ENCODE measurements at places on chromosomes 16 and 17. TPM values are rescaled to one million over a fixed set of nuclear protein-coding genes. Genes with fewer than 3 reads are reported as not detected.

The TP53TG3B gene
- not detected for total RNA-seq

GRCh38 chr16:11150190-11150589 lies 105.8 kb downstream of the SOCS1 start:
- DNase-seq, result no peak

- DNase-seq, result no peak
Measured at GRCh38 chr16:67104061-67104460, 5.7 kb upstream of the PHAF1 start.

- no peak for DNase-seq
Measured at GRCh38 chr17:50279639-50280038, 5.4 kb downstream of the TMEM92 start.

DNA sequence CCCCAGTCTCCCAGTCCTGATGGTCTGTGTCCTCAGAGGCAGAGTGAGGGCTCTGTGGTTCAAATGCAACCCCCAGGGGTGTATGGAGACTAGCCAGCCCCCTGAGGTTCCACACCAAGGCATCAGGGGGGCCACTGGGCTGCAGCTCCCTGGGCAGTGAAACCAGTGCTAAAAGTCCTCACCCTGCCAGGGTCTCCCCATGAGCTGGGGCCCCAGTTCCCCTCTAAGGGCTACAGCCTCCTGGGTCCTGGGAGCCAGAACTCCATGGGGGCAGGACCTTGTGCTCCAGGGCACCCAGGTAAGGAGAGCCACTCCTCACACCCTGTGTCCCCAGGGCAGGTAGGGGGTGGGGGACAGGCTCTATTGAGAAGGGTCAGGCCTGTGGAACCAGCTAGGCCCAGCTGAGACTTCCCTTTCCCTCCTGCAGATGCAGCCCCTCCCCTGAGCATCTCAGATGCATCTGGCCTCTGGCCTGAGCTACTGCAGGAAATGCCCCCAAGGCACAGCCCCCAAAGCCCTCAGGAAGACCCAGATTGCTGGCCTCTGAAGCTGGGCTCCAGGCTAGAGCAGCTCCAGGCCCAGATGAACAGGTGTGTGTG lies 6.4 kb upstream of the DCAF7 start:
- no peak for DNase-seq

- DNase-seq, result no peak
Measured at GRCh38 chr17:67632141-67632540, 85.6 kb upstream of the NOL11 start.

- DNase-seq, result peak; percentile 72
Measured at GRCh38 chr16:14003074-14003570, 68.0 kb upstream of the MRTFB start.

DNA sequence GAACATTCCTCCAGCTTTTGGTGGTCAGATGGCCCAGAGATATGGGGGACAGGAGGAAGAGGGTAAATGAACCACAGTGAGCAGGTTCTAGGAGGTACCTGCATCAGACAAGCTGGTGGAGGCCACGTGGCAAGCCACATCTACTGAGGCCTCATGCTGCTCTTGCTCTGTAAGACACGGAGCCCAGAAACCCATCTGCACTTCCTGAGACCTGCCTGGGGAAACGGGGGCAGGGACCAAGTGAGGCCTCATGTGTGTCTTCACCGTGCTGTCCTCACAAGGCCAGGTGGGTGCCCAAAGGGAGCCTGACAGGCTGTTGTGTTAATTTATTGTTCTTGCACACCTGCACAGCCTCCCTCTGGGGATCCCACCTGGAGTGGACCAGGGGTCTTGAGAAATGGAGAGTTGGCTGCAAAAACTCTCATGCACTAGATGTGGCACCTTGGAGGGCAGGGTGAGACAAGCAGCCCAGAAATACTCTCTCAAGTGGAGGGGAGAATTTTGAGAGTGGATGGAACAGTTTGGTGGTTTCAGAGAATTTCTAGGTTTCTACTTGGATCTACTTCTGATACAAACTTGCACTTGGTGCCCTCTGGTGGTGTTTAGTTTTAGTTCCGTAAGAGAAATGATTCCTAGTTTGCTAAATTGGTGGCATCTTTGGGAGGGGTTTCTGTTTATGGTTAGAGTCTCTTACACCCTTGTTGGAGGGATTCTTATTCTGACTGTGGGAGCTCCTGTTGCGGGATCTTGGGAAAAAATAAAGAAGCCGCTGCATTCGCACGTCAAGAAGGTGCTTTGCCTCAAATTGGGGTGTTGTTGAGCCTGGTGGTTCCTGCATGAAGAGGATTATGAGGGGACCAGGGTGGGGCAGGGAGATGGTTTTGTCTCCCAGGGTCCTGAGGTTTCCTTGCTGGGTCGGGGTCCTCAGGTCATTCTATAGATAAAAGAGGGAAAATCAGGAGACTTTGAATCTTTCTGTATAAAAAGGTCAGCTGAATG lies 47.5 kb downstream of the SLC6A2 start:
- peak; percentile 50 for DNase-seq

The KRT16 gene
- not detected for total RNA-seq

DNA sequence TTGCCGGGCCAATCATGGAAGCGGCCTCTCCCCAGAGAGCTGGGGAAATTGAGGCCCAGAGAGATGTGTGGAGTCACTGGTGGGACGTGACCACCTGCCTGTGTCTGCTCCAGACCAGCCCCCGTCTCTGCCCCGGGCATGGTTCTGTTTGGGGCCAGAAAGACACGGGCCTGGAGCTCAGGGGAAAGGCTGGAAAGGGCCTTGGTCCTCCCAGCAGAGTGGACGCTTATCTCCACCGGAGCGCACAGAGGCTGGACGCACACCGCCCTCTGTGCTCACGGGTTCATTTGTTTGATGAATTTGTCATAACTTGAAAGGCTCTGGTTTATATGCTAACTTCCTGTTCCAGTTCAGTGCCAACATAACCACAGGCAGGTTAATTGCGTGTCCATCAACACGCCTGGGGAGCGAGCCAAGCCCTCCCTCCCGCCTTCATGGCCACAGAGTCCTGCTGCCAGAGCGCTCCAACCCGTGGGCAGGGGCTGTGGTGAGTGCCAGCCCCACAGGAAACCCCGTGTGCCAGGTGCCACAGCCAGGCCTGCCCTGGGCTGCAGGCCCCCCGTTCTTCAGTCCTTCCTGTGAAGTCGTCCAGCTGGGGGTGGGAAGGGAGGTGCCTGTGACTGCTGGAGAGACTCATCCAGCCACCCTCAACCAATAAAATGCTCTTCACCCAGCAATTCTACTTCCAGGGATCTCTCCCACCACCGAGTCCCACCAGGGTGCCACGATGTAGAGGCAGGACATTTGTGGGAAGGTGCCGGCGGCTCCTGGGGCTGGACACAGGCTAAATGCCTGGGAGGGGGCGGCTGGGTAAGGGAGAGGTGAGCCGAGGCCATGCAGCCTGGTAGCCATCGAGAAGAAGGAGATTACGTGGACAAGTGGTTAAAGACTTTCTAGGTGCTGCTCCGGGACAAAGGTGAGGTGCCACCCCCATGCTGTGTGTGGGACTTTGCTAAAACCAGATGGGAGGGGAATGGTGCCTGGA lies 29.4 kb upstream of the BAHCC1 start:
- DNase-seq, result no peak

The PYY gene
- total RNA-seq, result not detected

GRCh38 chr17:12900474-12900873 lies 111.2 kb downstream of the ARHGAP44 start:
- DNase-seq, result no peak

- no peak for DNase-seq
Measured at GRCh38 chr17:62017496-62017895, 47.6 kb downstream of the MED13 start.

DNA sequence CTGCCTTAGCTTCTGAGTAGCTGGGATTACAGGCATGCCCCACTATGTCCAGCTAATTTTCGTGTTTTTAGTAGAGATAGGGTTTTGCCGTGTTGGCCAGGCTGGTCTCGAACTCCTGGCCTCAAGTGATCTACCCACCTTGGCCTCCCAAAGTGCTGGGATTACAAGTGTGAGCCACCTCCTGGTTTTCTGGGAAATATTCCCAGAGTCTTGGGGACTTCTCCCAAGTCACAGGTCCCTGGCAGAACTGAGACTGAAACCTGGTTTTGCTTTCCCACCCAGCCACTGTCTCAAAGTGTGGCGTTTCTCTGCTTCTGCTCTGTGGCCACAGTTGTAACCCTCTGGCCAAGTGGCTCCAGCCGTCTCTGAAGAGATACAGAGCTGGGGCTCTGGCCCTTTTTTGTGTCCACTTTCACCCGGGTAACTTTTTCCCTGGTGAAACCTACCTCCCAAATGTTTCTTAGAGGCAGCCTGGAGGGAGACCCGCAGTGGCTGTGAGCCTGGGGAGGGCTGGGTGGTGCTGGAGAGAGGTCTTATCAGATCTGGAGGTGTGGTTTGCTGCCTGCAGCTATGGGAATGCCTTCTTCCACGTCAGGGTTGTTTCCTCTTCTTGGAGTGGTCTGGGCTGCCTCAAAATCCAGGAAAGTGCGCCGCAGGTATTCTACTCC lies 5.1 kb downstream of the KSR1 start:
- DNase-seq, result no peak

The RNF43 gene
- total RNA-seq, result 5.5 TPM

DNA sequence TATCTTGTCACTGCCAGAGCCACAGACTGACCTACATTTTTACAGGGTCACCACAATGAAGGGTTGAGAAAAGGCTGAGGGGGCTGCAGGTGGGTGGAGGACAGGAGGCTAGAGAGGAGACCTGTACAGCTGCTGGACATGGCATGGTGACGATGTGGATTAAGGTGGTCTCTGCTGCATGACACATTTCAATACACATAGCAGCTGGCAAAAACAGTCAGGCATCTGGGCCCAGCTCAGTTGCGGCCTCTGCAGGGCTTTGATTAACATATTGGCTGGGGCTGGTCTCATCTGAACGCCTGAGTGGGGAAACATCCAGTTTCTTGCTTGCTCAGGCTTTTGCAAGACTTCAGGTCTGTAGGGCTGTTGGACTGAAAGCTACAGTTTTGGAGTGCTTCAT lies 265.4 kb upstream of the FOXF1 start:
- DNase-seq, result peak; percentile 5

DNA sequence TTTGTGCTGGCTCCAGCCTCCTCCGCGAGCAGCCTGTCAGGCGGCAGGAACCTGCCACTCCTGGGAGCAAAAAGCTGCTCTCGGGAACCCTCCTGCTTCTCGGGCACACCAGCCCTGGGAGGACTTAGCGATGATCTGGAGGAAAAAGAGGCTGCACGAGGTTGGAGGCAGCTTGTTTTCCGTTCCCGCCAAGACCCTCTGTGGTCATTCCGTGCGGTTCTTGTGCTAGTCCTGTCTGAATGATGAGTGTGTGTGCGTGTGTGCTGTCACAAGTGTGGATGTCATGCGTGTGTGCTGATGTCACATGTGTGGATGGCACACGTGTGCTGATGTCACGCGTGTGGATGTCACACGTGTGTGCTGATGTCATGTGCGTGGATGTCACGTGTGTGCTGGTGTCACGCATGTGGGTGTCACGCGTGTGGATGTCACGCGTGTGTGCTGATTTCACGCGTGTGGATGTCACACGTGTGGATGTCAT lies 150.0 kb downstream of the NPIPB11 start:
- no peak for DNase-seq

The AGRP gene
- total RNA-seq, result not detected

The SLC16A13 gene
- total RNA-seq, result 0.70 TPM

DNA sequence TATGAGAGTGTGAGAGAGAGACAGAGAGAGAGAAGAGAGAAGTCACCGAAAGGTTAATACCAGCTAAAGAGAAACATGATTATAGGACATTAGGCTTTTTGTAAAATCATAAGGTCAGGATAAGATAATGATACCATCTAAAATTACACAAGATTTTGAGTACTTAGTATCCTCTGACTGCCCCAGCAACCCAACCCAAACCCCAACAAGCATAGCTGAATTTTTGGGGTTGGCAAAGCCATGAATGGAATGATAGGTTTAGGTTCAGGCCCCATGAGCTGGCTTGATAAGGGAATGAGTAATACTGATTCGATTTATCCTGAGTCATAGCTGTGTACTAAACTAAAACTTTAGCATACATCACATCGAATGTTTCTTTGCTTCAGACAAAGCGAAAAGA lies 259.5 kb downstream of the IRX3 start:
- no peak for DNase-seq

DNA sequence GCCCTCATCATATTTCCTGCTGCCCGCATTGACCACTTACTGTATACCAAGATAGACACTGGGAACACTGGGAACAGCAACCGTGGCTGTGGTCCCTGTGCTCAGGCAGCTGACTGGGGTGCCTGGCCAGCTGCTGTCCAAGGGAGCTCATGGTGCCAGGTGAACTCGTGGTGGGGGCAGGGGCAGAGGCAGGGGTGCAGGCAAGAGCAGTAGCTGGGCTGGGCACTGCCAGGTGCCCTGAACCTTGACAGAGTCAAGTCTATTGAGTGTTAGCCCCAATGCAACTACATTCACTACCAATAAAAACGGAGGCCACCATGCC lies 202.5 kb downstream of the C16orf78 start:
- no peak for DNase-seq

DNA sequence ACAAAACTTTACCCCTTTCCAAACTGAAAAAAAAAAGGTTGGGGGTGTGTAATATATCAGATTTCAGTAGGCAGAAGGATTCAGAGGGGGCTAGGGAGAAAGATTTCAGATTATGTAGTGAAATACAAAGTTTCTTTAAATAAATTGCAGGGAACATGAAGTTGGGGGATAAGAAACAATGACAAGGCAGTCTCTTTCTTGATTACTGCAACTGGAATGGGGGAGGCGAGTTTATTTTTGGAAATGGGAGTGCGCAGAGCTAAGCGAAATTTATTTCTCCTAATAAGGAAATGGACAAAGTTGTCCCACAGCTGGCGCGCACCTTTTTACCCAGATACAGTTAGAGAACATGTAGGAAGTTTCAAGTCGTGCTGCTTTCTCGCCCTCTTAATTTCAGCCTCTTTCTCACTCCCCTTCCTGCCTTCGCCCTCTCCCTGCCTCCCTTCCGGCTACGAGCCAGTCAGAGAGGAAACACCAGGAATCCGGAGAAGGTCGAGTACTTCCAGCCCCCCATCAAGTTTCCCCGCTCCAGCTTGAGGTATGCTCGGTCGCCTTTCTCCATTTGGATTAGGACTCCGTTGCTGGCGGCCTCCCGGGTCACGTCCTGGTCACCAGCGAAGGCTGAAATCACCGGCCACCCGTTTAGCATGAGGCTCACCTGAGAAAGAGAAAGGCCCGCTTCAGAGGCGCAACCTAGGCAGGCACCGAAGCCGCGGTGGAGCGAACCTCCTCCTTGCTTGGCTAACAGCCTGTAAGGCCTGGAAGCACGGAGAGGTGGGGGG lies 2.5 kb downstream of the CBLN1 start:
- no peak for DNase-seq

- no peak for DNase-seq
Measured at GRCh38 chr16:30947541-30947858, 1.4 kb upstream of the ORAI3 start.

The NECAB2 gene
- total RNA-seq, result not detected

The CD7 gene
- total RNA-seq, result 1.7 TPM

The ITGAX gene
- 0.78 TPM for total RNA-seq

The KCNH4 gene
- 0.35 TPM for total RNA-seq

DNA sequence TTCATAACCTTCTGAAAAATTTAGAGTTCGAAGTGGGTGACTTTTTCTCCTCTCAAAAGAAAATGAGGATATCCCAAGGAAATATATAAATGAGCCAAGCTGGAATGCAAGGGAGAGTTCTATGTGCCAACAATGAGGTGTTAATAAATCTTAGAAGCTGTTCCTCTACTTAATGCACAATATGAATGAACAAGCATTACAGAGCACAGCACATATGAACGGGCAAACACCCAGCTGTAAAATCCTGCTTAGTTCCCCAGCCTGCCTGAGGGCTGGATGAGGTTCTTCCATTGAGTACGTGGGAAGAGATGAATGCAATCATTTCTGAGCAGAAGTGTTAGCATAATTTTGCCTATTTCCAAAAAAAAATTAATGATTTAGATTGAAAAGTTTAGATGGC lies 58.1 kb downstream of the WDR59 start:
- no peak for DNase-seq

Data from right atrium auricular region (tissue), 2 donors.